ENCODE measurements at places on chromosomes 11 and 22.
A peak's percentile ranks its signal among the peaks of the same experiment; 100 is the strongest.

GRCh38 chr11:36385121-36385970, 89.3 kb downstream of the PRR5L start:
- peak; percentile 37 for DNase-seq

- DNase-seq = no peak
Measured at GRCh38 chr11:58254936-58255335, 13.1 kb downstream of the OR10W1 start.

DNA sequence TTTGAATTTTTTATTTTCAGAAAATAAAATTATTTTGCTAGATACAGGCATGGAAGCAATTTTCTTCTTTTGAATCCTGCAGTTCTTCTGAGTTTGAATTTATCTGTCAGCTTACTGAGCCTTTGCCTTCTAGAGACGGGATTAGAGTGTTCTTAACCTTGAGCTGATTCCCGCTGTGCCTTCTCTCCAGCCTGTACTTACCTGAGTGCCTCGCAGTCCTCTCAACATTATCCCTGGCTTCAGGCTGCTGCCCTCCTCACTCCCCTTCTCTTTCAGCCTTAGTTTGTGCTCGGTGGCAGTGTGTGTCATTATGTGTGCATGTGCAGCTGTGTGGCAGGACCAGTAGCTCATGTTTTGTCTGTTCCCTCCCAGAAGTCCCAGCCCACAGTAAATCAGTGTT, 24.3 kb downstream of the OSBP2 start:
- no peak for DNase-seq

DNA sequence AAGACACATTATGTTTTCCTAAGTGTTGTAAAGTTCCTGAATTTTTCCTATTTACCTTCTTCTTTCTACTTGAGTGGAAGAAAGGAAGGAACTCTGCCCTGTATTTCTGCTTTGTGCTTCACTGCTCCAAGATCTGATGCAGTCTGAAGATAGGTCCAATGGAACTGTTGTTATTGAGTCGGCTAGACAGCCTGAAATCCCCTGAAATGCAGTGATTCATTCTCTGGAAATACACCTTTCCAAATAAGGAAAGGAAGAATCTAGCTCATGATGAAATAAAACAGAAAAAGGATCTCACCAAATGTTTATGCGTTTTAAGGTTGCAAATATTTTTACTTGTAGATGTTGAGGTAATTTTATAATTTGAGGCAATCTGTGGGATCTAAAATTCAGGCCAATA, 322.8 kb downstream of the GUCY1A2 start:
- DNase-seq = no peak

DNA sequence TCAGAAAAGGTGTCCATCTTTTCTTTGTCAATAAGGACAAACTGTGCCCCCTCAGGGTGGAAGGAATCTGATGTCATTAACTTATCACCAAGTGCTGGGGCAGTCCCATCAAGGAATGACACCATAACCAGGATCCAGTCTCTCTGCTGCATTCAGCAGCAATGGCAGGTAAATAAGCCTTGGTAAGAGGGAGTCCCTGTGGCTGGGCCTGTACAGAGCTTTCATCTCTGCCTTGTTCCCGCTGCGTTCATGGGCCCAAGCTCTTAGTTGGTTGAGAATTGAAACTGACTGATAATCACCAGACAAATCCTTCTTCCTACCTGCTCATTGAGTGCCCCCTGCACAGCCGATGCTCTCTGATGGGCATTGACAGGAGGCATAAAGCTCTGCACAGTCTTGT, 22.7 kb downstream of the EIF3F start:
- no peak for DNase-seq

DNA sequence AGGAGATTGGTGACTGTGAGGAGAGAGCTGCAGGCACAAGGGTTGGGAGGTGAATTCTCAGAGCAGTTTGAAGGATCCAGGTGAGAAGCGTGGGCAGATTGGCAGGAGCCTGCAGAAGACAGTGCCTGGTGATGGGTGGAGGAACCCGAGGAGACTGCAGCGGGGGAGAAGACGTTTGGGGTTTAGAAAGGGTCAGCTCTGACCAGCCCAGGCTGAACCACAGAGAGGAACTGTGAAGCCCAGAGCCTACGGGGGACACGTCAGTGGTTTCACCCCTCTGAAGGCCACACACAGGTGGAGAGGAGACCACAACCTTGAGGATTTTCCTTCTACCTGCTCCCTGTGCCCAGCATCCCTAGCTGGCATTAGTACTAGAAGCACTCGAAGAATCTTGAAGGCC, 154.8 kb upstream of the TBCEL start:
- DNase-seq = no peak
